Neural crest cell (in vitro differentiated cells): ENCODE measurements at places on chromosomes 1 and 21. TPM values are rescaled to one million over a fixed set of nuclear protein-coding genes. Genes with fewer than 3 reads are reported as not detected.

- no peak for DNase-seq
Observed at GRCh38 chr1:41241354-41241748, 755 bp downstream of the SCMH1 start.

- DNase-seq: no peak
Observed at GRCh38 chr21:41374867-41375533, 13.2 kb downstream of the MX2 start.

DNA sequence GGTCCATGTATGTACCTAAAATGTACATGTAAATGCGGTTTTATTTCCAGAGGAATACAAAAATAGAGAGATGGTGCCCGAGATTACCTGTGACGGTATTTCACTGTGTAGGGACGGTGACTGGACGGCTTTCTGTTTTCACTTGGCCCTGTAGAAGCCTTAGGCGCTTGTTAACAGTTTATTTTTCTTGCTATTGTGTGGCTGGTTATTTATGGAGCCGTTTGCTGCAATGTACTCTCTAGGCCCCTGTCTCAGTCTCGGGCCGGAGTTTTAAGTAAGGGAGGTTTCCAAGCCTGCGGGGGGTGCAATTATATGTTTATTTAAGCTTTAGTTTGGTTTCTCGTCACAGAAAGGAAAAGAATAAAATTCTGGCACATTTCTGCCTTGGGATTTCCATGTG is 413 bp downstream of the EFCAB7 start:
- no peak for DNase-seq

GRCh38 chr1:91819038-91819788 is 66.7 kb downstream of the TGFBR3 start:
- DNase-seq: no peak

- DNase-seq: no peak
Observed at GRCh38 chr1:201585901-201586300, 47.0 kb downstream of the NAV1 start.

LRRC38 gene
- total RNA-seq: not detected in 2 replicates

- DNase-seq: no peak
Observed at GRCh38 chr1:229815076-229815475, 189.0 kb downstream of the URB2 start.

DNA sequence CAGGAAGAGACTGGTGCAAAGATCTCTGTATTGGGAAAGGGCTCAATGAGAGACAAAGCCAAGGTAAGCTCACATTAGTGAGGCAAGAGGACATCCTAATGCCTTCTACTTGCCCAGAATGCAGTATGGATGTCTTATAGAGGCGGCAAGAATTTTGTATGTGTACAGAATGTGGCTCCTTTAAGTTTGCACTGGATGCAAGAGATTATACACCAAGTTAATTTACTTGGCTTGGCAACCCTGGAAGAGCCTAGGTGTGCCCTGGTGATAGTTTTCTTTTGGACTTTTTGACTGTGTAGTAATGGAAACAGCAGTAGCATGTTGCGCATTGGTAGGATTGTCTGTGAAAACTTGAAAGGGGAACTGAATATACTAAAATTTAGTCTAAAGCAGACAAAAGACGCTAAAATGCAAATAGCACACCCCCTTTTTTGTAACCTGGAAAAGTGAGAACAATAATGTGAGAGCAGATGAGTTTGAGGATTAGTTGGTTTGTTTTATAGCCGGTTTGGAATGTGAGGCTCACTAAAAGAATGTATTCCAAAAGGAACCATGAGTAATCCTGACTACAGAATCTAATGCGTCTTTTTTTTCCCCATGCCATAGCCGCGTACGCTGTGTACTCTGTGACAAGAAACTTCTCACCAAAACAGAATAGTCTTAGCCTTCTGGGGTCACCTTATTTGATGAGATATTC is 18.1 kb downstream of the KHDRBS1 start:
- DNase-seq: no peak

RGS7 gene
- total RNA-seq: 0.39 and 0.65 TPM in 2 replicates

RNF186 gene
- total RNA-seq: not detected in 2 replicates

DNA sequence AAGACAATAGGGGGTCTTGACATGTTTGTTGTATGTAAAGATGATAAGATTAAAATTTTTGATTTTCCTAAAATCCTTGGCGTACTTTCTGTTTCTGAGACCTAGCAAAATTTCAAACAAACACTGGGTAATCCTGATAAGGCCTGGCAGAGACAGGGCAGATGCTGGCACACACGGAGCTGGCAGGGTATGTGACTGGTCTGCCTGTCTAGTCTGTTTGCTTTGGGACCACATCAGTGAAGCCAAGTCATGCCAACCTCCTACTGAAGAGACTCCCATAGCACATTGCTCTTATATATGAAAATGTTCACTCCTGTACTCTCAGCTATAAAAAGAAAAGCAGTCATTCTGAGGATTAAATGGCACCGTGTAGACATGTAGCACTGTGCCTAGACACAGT is 14.1 kb downstream of the TOR3A start:
- no peak for DNase-seq

GRCh38 chr1:174479281-174479680 is 31.5 kb downstream of the GPR52 start:
- DNase-seq: no peak

SEMA4A gene
- total RNA-seq: 1.3 and 2.1 TPM in 2 replicates

- no peak for DNase-seq
Observed at GRCh38 chr1:225944951-225945350, 3.9 kb upstream of the LEFTY2 start.

GRCh38 chr1:211698161-211699026 is 23.0 kb upstream of the NEK2 start:
- peak; percentile 84 for DNase-seq

CYP2J2 gene
- 1.3 and 1.6 TPM in 2 replicates for total RNA-seq

DNA sequence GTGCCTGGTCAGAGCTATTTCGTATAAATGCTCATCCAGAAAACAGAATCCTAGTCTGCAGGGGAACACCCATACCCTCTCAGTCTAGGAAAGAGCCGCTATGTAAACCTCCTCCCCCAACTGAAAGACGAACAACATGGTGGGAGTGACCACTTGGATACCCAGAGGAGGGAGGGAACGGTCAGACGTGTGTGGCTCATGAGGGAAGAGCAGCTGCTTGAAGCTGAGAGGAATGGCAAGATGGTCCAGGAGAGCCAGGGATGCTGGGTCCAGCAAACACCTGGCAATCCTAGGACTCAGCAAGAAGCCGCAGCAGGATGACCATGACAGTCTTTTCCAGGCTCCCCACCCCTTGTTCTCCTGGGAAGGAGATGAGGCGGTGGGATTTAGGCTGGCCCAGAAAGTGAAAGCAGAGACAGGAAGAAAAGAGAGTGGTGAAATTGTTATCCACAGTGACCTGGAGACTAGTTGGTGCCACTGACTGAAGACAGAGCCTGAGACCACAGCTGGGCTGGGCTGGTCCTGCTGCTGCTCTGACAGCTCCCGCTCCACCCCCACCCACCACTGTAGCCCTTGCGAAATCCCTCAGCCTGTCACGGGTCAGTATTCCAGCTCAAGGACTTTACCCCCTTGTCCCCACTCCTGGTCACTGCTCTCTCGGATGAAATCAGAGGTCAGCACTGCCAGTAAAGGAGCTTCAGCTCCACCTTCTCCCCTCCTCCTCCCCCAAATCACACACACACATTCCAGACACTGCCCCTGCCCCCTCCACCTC is 3.6 kb downstream of the CERS2 start:
- DNase-seq: no peak
